Upper lobe of left lung (tissue), 6 donors: ENCODE measurements at places on chromosomes 2 and 18.

DNA sequence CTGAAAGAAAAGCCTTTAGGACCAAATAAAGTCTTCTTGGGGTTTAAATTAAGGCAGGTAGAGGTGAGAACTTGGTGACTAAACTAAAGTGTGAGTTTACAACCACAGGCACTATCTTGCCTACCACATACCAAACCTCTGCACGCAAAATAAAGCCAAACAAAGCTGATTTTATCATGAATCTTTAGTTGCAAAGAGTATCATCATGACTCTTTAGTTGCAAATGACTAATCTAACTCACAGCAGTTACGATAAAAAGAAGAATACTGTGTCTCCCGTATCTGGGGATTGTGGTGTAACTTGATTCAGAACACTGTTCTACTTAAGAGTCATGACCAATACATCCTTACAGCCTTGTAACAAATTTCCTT, 11.2 kb downstream of the CFAP210 start:
- H3K36me3 ChIP-seq = no peaks in the 10 kb centered on the region
- no peak for DNase-seq
- H3K27ac ChIP-seq = no peak overlapping the region
- no peaks in the 10 kb centered on the region for H3K27me3 ChIP-seq
- no peak overlapping the region for H3K4me3 ChIP-seq
- no peaks in the 10 kb centered on the region for H3K4me1 ChIP-seq

DNA sequence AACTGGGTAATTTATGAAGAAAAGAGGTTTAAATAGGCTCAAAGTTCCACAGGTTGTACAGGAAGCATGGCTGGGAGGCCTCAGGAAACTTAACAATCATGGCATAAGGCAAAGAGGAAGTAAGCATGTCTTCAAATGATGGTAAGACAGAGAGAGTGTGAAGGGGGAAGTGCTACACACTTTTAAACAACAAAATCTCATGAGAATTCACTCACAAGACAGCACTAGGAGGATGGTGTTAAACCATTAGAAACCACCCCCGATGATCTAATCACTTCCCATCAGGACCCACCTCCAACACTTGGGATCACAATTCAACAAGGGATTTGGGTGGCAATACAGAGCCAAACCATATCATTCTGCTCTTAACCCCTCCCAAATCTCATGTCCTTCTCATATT, 34.9 kb downstream of the CFAP210 start:
- DNase-seq = no peak
- H3K4me1 ChIP-seq = no peaks in the 10 kb centered on the region
- no peaks in the 10 kb centered on the region for H3K36me3 ChIP-seq
- no peaks in the 10 kb centered on the region for H3K27me3 ChIP-seq

GRCh38 chr2:196925051-196925767, 1.3 kb downstream of the PGAP1 start:
- no peak for DNase-seq
- peaks cover 15% of the 10 kb centered on the region for H3K4me1 ChIP-seq
- peak overlapping the region; percentile 87 for H3K27ac ChIP-seq
- peak overlapping the region; percentile 38 for H3K4me3 ChIP-seq
- H3K27me3 ChIP-seq = no peaks in the 10 kb centered on the region
- H3K36me3 ChIP-seq = no peaks in the 10 kb centered on the region

- no peak overlapping the region for H3K27ac ChIP-seq
- H3K4me3 ChIP-seq = no peak overlapping the region
- DNase-seq = peak; percentile 44
- no peaks in the 10 kb centered on the region for H3K27me3 ChIP-seq
- peaks cover 14% of the 10 kb centered on the region for H3K4me1 ChIP-seq
These were observed 11.6 kb downstream of the CAPG start for GRCh38 chr2:85398426-85399182.

DNA sequence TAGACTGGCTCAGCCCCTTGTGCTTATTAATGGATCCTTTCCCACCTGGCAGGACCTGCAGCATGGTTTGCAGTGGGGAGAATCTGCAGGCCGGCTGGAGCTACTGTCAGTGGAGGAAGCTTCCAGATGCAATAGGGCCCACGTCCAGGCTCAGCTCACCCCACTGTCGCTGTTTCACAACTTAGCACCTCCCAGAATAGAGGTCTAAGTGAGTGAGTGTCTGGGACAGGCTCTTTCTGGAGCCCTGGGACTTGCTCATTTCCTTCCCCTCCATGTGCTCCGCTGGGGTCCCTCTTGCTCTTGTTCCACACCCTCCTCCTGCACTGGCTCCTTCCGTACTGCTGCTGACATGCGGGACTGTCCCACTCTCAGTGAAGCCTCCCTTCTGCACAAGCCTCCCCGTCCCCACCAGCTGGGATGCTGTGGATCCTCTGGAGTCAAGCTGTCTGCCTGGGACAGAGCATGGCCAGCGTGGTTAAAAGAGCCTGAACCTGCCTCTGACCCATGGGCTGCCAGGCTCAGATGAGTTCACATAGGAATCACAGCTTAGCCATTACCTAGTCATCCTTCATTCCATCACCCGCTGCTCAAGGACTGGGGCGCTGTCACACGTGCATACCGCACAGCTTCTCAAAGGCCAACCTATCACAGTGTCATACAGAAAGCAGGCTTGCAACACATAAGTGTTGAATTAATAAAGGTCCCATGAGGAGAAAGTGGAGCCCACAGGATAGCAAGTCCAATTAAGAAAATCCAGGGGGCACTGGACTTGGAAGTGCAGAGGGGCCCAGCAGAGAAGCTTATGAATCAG, 135.9 kb downstream of the ACKR3 start:
- H3K27ac ChIP-seq = no peak overlapping the region
- no peaks in the 10 kb centered on the region for H3K36me3 ChIP-seq
- H3K4me1 ChIP-seq = peaks cover 3% of the 10 kb centered on the region
- no peak overlapping the region for H3K4me3 ChIP-seq
- peak; percentile 37 for DNase-seq

DNA sequence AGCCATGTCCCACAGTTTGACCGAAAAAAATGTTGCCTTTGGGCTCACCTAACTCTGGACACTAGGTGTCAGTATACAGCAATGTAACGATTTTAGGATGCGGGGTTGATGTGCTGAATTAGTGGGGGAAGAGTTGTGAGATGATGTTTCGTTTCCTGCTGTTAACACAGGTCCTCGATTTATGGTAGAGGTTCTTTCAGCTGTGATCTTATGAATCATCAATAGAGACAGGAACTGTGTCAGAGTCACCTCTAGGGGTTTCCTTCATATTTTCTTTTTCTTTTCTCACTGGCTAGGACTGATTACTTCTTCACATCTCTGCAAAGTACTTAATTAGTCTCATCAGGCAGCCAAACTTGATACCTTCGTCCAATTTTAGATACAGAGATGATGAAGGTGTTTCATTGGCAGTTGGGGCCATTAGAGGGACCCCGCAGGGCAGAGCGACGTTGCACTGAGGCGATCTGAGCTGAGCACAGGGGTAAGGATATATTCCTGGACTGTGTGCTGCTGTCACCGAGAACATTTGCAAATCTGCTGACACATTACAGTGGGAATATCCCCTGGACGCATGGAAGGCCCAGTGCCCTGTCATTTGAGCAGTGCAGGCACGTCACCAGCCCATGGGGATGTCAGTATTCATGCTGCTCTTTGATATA, 10.2 kb upstream of the MMADHC start:
- H3K4me3 ChIP-seq = no peak overlapping the region
- peak; percentile 33 for DNase-seq
- H3K27ac ChIP-seq = no peak overlapping the region
- H3K27me3 ChIP-seq = no peaks in the 10 kb centered on the region

DNA sequence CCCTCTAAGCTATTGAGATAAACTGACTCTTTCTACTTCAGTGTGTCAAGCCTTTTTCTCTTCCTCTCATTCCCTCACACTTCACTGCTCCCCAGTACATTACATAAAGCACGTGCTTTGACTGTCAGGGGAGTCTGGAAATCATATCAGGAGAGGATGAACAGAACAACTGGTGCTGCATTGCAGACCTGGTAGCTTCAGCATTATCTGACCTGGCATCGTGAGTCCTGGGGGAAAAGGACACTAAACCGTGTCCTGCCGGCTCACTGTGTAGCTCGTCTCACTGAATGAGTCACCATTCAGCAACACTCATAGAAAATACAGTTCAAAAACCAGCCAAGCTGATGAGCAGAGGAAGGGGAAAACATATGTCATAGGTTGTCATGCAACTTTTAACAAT, 108.5 kb upstream of the UNC80 start:
- no peaks in the 10 kb centered on the region for H3K4me1 ChIP-seq
- DNase-seq = no peak
- no peaks in the 10 kb centered on the region for H3K27me3 ChIP-seq
- H3K4me3 ChIP-seq = no peak overlapping the region
